ENCODE measurements at places on chromosomes 16 and 17.

DNA sequence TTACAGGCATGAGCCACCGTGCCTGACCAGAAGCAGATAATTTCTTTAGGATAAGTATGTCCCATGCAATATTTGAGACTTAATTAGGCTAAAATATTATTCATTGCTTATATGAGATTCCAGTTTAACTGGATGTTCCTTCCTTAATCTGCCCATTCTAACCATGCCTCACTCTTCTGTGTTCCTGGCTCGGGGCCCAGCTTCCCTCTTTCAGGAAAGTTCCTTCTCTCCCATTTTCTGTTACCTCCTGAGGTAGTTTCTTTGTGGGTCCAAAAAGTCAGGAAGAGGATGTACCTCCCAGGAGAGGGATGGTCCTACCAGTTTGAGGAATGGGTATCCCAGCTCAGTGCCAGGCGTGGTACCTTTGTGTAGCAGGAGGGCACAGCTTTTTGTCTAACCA lies 23.3 kb downstream of the UNK start:
- DNase-seq: no peak

DNA sequence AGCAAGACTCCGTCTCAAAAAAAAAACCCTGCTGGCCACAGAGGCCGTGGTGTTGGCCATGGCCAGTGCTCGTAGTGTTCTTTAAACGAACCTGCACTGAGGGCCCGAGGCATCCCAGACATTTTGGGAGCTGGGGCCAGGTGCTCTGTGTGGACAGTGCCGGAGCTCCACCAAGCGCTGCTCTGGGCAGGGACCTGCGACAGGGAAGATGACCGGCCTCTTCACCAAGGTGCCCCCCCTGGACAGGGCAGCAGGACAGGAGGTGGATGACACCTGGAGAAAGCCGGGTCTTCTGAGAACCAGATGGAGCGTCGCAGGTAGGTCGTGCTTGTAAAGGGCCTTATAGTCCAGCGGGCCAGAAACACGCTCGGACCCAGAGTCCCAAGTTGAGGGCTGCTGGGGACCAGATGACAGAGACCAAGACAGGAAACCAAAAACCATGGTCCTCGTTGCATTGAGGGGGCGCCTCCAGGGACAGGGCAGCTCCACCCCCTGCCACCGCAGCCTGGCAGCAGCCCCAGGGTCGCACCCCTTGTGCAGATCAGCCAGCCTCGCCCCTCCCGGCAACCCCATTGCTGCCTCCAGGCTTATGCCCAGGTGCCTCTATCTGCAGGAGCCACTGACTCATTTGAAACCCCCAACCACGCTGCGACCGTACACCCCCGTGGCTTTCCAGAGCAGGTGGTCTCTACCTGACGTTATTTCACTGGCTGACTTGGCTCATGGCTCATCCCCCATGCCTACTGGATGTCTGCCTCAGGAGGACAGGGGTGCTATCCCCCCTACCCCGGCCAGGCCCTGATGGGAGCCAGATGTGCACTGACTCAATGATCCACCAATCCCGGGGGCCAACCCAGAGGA lies 4.2 kb upstream of the NTN3 start:
- no peak for DNase-seq

- no peak for DNase-seq
Measured at GRCh38 chr17:42989726-42990652, 8.2 kb upstream of the RPL27 start.

DNA sequence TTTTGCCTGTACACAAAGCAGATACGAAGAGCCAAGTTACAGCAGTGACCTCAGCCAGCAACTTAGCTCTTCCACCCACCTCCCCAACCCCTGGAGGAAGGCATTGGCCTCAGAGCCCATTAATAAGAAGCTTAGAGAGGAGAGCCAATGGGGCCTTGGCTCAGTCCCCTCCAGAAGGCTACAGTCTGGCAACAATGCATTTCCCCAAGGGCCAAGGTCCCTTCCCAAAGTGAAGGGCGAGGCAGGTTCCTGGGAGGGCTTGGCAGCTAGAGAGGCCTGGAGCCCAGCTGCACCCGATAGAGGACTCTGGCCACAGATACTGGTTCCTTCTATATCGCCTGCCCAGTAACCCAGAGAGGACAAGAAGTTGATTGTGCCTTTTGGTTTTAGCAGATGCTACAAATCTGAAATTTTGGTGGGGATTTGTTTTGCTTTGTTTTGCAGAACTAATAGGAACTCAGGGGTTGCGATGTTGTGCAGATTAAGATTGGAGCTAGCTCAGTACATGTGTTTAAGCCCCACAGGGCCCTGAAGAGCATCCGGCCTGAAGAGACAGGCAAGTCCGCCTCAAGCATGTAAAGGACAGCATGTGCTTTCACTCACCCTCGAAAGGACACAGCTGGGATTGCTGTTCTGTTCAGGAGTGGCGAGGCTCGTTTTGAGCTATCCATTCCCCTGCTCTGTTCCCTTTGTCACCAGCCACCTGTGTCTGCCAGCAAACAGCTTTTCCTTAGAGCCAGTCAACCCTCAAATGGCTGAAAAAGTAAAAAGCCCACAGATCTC lies 12.0 kb upstream of the PNPO start:
- DNase-seq: no peak

GRCh38 chr16:66660422-66661209 lies 35.9 kb downstream of the CMTM4 start:
- DNase-seq: no peak

- DNase-seq: no peak
Measured at GRCh38 chr16:19776147-19776546, 58.1 kb downstream of the IQCK start.

DNA sequence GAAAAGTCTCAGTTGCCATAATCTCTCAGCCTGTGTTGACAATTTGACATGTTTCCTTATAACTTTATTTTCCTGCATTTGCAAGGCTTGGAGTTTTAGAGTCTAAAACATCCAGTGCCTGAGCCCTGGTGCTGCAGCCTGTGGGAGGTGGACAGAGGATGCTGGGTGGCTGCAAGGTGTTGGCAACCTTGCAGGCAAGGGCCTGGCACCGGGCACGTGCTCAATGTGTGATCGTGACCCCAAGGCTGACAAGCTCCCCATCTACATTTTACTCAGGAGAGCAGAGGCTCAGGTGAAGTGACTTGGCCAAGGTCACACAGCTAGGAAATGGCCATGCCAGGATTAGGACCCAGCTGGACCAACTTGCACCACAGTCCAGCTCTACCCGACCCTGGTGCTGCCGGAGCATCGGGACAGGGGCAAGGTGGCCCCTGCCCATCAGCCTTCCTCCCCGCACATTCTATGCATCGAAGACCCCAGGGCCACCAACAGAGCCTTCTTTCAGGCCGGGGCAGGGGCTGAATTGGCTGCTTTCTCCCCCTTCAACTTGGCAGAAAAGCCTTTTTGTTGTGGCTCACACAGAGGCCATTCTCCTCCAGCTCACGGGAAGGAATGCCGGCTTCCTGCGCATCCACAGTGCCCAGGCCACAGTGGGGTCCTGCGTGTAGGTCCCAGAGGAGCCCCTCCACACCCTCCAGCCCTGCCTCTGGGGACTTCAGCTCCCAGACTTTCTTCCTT lies 23.1 kb downstream of the MMP15 start:
- no peak for DNase-seq

- no peak for DNase-seq
Measured at GRCh38 chr17:64685705-64686104, 23.6 kb upstream of the SMURF2 start.

DNA sequence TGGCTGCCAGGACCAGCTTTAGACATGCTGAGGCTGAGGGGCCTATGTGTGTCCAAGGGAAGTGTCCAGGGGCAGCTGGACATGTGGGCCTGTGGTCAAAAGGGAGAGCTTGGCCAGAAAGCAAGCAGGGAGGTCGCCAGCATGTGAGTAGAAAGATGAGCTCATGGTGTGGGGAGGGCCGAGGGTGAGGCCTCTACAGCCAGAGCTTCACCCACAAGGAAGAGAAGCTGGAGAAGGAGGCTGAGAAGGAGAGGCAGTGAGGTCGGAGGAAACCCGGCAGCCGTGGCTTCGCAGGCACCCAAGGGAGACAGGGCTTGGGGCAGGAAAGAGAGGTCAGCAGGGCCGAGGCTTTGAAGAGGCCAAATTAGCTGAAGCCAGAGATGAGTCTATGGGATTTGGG lies 4.0 kb upstream of the HSD11B2 start:
- no peak for DNase-seq

- no peak for DNase-seq
Measured at GRCh38 chr16:13856811-13857511, 63.0 kb upstream of the ERCC4 start.

DNA sequence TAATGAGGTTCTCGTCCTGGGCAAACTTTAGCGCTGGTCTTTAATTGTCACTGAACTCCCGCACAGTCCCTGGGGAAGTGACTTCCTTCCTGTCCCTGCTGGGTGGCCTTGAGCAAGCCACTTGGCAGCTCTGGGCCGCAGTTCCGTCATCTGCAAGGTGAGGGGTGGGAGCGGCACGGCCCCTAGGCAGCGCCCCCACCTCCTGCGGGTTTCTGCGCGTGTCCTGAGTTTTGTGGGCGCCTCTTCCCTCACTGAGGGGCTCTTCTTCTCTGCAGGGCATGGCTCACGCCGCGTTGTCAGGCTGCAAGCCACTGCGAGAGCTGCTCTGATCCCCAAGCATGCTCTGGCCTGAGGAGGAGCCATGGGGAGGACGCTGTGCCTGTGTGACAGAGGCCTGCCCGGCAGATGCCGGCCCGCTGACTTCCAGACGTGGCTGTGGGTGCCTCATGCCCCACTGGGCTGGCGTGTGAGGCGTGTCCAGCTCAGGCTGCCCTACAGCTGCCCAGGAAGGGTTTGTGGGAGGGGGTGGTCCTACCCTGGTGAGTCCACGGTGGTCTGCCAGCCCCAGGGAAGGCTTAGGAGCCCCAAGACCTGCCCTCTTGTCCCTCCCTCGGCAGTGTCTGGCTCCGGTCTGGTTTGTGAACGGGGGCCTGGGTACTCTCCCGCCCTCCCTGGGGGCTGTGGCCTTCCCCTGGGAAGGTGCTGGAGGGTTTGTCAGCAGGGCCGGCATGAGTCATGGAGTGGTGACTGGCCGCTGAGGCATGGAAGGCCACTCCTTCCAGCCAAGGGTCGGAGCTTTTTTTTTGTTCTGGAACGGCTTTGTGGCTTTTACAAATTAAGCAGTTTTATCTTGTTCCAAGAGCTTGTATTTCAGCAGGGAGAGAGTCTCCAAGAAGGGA lies 182.0 kb downstream of the SEC14L1 start:
- DNase-seq: no peak

- no peak for DNase-seq
Measured at GRCh38 chr17:47225436-47225858, 16.3 kb downstream of the MYL4 start.

DNA sequence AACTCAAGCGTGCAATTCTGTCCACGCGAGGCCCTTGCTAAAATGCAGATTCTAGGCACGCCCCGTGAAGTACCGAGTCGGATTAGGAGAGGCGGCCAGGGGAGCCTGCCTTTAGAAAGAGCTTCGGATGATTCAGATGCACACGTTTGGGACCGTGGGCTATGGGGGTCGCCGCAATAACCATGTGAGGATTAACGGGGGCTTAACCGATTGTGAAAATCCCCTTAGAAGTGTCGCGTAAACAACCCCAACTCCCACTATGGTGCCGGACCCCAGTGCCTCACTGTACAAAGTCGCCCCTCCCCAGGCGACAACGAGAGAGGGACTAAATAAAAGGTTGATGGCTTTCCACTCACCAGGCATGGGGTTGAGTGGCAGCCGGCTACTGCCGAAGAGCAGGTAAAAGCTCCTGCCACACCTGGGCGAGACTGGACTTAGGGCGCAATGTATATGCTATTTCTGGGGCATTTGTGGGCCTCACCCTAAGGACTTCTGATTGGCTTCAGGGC lies 635 bp upstream of the SP2 start:
- no peak for DNase-seq

GRCh38 chr17:34601416-34601815 lies 22.0 kb downstream of the TMEM132E start:
- no peak for DNase-seq

DNA sequence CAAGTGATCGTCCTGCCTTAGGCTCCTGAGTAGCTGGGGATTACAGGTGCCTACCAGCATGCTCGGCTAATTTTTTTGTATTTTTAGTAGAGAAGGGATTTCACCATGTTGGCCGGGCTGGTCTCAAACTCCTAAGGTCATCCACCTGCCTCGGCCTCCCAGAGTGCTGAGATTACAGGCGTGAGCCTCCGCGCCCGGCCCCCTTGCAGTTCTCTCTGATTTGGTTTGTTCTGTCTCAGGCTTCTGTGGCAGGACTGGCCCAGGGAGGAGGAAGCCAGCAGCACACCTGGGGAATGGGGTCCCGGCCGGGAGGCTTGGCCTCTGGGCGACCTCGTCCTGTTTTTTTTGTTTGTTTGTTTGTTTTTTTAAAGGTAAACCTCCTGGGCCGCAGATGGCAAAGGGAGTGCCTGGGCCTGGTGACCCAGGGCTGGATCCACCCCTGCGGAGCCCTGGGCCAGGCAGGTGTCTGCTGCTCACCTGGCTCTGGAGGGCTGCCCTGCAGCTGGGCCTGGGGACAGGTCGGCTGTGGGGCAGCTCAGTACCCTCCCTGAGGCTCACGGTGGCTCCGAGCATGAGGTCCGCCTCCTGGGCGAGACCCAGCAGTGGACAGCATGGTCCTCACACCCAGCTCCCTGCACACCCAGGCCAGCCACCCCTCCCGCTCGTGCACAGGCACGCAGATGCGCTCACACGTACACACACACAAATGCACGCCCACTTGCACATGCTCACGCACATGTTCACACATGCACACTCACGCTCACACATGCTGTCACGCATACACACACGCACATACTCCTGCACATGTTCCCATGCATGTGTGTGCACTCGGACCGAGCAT lies 3.3 kb upstream of the NUDT16L1 start:
- no peak for DNase-seq

GRCh38 chr17:66469890-66470289 lies 167.5 kb downstream of the PRKCA start:
- DNase-seq: no peak

DNA sequence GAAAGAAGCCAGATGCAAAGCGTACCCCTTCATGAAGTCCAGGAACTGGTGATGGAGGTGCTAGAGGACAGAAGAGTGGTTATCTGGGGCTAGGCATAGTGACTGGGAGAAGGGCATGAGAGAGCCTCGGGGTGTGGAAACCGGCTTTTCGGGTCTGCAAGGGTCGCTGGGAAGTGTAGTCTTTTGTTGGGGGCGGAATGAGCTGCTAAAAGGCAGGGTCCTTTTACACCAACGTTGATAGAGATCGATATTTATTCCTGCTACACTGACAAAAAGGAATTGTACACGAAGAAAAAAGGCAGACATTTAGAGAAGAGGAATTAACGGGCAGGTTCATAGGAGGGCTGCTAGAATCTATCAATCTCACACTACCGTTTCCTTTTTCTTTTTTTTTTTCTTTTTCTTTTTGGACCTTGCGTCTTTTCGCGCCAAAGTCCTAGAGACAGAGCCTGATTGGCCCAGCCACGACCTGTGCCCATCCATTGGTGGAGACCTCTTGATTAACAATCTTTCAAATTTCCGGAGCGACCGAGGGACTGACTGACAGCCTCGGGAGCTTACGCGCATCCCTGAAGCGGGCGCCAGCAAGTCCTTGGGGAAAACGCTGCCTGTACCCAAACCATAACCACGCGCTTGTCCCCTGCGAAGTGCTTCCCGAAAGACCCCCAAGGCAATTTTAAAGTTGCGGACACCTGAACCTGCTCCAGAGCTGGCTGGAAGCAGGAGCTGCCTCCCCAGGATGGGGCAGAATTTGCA lies 27.7 kb upstream of the DHRS7B start:
- DNase-seq: peak; percentile 19
